ENCODE measurements at places on chromosomes 3 and 15.

GRCh38 chr15:70271422-70272088 is 173.8 kb upstream of the TLE3 start:
- DNase-seq = peak; percentile 50

GRCh38 chr3:4332991-4333390 is 29.8 kb downstream of the SETMAR start:
- DNase-seq = no peak

GRCh38 chr3:117955196-117955595 is 1079.5 kb downstream of the IGSF11 start:
- DNase-seq = no peak

- no peak for DNase-seq
These were observed 64.0 kb downstream of the CHST2 start for GRCh38 chr3:143183665-143183964.

DNA sequence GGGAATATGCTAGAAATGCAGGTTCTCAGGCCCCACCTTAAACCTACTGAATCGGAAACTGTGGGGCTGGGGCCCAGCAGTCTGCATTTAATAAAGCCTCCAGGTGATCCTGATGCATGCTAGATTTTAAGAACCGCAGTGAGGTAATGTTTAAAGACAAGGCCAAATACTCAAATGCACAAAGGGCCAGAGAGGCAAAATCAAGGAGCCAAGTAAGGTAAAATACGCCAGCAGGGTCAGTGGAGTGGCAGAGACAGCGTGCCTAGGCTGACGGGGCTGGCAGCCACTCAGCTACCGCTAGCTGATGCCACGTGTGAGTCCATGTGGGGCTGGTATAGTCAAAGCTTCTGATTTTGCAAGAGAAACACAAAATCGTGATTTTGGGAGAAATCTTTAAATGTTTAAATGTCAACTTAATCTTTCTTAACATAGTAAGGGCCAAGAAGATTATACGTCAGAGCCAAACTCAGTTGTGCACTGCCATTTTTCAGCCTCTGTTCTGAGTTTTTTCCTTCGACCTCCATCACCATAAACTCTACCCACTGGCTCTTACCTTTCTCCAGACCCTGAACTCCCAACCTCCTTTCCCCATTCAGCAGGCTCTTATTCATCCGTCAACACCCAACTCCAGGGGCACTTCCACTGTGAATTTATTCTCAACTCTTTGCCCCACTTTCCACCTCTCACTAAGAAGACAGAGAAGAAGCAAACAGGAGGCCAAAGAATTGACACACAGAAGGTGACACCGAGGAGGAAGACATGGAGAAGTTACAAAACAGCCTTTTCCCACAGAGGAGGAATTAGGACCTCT is 136.6 kb upstream of the RAD18 start:
- DNase-seq = no peak

- DNase-seq = no peak
These were observed 10.7 kb downstream of the GAP43 start for GRCh38 chr3:115634052-115634451.

GRCh38 chr15:77326366-77326765 is 93.5 kb downstream of the PEAK1 start:
- DNase-seq = no peak

- no peak for DNase-seq
These were observed 31.6 kb upstream of the ABHD10 start for GRCh38 chr3:111947231-111947630.

GRCh38 chr3:112572701-112573100 is 10.9 kb downstream of the SLC35A5 start:
- no peak for DNase-seq

GRCh38 chr3:169627789-169628188 is 35.7 kb downstream of the MECOM start:
- no peak for DNase-seq

GRCh38 chr3:69695933-69696332 is 43.3 kb upstream of the MITF start:
- no peak for DNase-seq

GRCh38 chr15:74511583-74511982 is 29.4 kb upstream of the ARID3B start:
- no peak for DNase-seq

GRCh38 chr3:127477396-127477795 is 113.1 kb downstream of the TPRA1 start:
- DNase-seq = no peak

- no peak for DNase-seq
These were observed 2.8 kb upstream of the CCDC9B start for GRCh38 chr15:40343512-40343911.

GRCh38 chr3:55702822-55703221 is 215.7 kb upstream of the WNT5A start:
- no peak for DNase-seq

GRCh38 chr3:399647-400046 is 203.1 kb downstream of the CHL1 start:
- DNase-seq = no peak

GRCh38 chr3:171192176-171192854 is 165.8 kb upstream of the SLC2A2 start:
- no peak for DNase-seq

GRCh38 chr3:98395101-98395500 is 4.6 kb downstream of the OR5K3 start:
- no peak for DNase-seq

GRCh38 chr15:20340331-20340811 is 201.2 kb downstream of the GOLGA6L6 start:
- no peak for DNase-seq

GRCh38 chr15:64623347-64623996 is 151.9 kb downstream of the RBPMS2 start:
- no peak for DNase-seq

GRCh38 chr3:8816106-8816505 is 46.7 kb upstream of the OXTR start:
- no peak for DNase-seq

GRCh38 chr15:60444289-60444912 is 34.5 kb downstream of the ICE2 start:
- DNase-seq = no peak

GRCh38 chr3:44058022-44058867 is 183.4 kb upstream of the TOPAZ1 start:
- no peak for DNase-seq

DNA sequence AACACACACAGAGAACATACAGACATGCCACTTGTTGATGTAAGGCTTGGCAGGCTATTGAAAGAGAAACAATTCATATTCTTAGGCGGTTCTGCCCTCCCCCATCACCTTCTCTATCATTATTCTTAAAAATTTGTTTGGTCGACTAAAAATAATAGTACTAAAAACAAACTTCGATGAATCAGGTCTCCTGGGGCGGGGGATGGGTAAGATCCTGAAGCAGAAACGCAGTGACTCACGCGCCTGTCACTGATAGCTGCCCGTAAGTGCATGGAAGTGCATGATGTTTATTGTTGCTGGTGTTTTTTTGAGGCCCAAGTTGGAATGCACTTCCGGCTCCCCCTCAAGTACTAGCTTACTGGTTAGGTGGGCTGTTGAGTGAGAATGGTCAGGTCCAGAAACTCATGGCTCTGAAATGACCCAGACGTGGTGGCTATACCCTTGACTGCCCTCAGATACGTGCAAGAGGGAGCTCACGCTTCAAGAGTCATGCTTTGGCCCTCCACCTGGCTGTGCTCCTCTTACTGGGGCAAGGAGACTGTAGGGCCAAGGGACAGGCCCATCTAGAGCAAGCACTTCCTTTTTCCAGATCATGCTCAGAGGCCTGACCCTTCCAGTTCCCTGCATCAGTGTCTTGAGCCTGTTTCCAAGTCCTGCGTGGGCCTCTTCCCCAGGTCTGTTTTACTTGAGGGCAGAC is 10.9 kb downstream of the SMAD3 start:
- no peak for DNase-seq

DNA sequence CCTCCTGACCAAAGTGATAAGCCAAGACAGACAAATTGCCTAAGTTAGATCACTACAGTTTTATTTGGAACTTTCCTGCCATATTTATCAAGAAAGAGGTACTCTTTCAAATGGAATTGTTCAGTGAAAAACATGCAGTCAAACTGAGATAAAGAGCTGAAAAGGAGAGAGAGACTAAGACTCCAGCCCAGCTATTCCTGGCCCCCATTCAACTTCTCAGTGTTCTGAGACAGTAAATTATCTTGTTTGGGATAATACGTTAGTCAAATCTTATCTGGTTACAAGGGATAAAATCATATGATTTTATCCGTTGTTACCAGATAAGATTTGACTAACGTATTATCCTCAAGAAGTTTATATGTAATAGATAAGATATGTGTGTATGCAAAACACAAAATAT is 67.6 kb upstream of the CMC1 start:
- no peak for DNase-seq

- no peak for DNase-seq
These were observed 54.8 kb downstream of the LMCD1 start for GRCh38 chr3:8556473-8556869.

DNA sequence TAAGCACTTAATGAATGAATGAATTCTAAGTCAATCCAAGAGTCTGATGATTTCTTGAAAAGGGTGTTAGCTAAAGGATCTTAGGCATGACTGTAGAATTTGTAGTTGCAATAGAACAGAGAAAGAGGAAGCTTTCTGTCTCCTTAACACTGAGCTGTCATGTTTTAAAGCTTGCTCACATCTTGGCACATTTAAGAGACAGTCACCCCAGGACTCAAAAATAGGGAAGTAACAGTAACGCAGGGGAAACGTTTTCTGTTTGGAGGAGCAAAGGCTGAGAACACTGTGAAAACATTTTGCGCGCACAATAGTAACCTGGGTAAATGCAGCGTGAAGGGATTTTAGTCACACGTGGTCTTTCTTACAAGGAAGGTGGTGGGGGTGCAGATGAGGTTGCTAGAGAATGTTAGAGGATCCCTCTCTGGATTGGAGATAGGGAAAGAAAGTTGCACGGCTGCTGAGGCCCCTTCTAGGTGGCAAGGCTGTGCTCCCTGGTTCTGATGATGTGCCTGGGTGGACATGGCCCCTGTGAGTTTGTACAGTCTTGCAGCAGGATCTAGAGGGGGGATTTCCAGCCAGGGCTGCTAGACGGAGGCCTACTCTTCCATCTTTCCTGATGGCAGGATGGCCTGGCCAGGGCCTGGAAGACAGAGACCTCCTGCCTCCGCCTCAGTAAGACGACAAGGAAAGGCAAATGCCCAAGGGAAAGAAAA is 12.0 kb downstream of the STARD5 start:
- no peak for DNase-seq

DNA sequence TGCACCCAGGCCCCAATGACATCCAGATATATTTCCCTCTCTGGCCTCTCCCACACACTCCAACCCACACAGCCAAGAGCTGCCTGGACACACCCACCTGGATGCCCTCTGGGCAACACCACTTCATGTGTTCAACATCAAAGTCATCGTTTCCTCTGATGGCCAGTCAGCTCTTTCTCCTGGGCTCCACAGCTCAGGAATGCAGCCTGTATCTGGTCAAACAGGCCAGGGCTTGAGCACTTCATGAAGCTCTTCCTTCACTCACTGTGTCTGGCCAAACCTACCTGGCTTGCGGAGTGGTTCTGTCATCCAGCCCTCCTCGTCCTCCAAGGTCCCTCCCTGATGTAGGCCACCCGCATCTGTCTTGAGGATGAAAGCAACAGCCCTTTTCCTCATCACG is 35.8 kb upstream of the SLC6A11 start:
- no peak for DNase-seq

DNA sequence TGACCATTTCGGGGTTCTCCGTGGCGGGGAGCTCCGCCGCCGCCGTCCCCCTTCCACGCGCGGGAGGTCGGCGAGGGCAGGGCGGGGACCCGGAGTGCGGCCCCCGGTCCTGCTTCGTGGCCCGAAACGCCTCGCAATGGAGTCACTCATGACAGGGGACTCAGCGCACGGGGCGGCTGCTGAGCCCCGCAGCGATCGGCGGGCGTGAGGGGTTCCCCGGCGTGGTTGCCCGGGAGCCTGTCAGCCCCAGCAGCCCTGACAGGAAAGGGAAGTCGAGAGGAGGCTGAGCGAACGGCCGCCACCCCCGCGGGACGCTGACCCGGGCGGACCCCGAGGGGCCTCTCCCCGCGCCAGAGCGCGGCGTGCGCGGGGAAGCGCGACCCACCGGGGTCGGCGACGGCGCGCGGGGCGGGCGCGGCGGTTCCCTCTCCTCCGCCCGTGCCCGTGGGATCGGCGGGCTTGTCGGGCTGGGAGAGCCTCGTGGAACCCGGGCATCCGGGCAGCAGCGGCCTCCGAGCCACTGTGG is 564 bp upstream of the PIGZ start:
- peak; percentile 54 for DNase-seq

DNA sequence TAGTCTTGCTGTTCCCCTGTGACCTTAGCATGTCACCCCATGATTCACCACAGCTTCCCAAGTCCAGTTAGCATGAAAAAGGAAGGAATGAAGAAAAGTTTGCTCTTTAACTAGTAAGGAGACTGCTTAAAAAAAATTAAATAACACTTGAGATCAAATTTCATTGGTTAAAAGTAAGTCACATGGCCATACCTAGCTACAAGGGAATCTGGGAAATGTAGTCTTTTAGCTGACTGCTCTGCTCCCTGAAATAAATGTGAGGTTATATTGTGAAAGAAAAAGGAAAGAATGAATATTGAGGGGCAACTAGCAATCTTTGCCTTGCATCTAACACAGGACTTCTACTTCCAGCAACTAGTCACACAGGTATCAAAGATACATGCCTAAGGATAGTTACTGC is 84.7 kb upstream of the LRRN1 start:
- no peak for DNase-seq

- no peak for DNase-seq
These were observed 195.8 kb downstream of the CD47 start for GRCh38 chr3:107894998-107895397.

- no peak for DNase-seq
These were observed 369.0 kb downstream of the UNC13C start for GRCh38 chr15:54347082-54347827.

GRCh38 chr3:149224736-149225594 is 3.3 kb upstream of the CP start:
- no peak for DNase-seq
